ENCODE measurements at places on chromosomes 6 and 20.

DNA sequence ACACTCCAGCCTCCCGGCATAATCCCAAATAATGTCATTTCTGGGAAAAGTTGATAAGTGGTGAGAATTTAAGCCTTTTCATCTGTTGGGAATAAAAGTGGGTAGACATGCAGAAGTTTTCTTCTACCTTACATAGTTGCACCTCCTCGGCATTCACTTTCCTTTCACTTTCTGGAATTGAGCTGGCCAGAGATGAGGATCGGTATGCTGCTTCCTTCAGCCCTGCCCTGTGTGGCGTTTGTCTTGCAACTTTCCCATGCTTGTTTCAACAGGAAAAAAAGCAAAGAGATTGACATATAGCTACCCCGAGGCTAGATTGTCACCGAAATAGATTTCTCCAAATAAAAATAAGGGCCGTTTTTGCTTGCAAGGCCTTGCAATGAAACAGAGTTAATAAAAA lies 65.8 kb upstream of the JAG1 start:
- DNase-seq = no peak

DNA sequence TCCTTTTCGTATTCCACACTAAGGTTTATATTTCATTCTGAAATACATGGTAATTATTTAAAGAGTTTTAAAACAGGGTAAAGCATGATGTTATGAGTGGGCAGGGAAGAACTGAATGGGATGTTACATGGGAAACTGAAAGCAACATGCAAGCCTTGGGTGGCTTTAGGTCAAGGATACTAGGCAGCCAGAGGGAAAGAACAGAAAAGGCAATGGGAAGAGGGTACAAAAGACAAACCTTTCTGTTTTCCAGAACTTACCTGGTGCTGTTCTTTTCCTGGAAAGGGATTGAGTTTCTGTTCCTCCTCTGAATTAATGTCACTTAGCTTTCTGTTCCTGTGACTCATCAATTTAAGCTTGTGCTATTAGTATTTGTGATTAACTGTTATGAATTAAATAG lies 71.2 kb upstream of the SMIM8 start:
- no peak for DNase-seq

DNA sequence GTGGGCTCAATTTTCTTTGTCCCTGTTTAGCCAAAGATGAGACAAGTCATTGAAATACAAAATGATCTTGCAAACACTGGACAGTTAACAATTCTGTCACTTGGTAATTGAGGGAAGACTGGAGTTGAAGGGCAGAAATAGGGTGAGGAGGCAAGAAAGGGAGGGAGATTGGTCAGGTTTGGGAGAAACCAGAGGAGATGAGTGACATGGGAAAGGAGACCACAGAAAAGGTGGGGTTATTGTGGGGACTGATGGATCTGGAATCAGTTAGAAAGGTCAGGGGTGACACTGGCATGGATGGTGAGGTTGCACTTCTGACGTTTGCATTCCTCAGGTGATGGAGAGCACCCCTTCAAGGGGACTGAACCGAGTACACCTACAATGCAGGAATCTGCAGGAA lies 693 bp downstream of the GTF2H4 start:
- no peak for DNase-seq

DNA sequence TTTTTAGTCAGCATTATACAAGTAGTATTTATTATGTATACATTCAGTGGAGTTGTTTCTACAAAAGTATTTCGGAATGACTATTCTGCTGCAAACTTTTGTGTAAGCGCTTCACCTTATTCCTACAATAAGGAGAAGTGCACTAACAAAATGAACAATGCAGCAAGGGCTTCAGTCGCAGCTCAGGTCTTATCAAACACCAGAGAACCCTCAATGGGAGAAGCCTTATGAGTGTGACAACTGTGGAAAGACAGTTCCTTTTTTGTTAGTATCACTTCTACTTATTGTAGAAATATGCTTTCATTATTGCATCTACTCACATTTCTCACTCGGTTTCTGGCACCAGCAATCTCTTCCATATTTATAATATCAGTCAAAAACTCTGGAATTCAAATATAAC lies 18.8 kb downstream of the ZKSCAN3 start:
- DNase-seq = no peak

GRCh38 chr20:38892091-38892981 lies 33.9 kb upstream of the FAM83D start:
- DNase-seq = no peak

GRCh38 chr6:154930451-154930851 lies 64.7 kb upstream of the TIAM2 start:
- no peak for DNase-seq

DNA sequence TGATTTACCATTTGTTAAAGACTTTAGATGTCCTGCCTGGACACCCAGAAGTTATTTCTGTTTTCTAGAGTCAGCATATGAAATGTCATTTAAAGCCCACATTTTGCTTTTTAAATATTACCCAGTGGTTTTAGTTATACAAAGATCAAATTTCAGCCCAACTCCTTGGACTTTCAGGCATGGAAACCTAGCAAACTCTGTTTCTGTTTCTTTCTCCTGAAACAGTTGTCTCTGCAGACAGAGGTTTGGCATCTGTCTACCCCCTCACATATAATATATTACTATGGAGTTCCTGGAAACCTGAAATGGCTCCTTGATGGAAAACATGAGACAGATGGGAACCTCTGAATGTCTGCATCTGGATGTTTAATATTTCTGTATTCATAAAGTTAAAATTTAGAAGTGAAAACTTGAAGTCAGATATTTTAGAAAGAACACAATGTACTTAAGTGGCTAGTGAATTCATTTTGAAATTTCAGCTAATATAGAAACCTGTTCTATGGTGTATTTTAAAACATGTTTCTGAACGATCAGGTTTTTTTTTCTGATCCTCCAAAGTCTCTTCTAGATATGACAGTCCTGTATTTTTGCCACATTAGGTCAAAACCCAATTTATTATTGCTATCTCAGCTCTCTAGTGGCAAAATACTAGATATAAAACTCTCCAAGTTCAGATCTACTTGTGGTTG lies 743.3 kb downstream of the CD109 start:
- no peak for DNase-seq

GRCh38 chr6:152948150-152948768 lies 34.6 kb downstream of the FBXO5 start:
- DNase-seq = no peak

DNA sequence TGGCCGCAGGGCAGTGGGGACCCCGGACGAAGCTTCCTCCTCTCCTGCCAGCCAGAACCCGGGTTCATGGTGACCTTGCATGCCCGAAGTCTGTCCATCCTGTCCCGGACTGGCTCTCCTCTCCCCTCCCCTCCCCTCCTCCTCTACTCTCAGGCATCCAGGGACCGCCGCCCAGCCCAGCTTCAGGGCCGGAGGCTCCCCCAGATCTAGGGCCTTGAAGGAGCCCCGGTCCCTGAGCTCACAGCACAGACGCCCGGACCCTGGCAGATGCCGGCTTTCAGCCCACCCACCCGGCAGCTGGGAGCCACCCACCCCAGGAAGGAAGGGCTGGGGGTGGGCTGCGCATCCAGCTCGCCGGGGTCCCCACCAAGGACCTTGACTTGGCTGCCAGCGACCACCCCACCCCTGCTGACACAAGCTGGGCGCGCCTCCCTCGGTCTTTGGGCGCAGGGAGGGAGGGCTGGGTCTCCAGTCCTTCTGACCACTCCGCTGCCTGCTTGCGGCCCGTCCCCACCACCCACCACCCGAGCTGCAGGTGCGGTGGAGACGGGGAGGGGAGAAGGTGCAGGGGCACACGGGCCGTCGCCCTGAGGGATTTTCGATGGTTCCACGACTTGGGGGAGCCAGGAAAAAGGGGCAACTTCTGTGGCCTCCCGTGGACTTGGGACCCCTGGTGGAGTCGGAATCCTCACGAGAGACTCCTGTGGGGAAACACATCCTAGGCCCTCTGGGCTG lies 5.8 kb upstream of the ABHD16B start:
- no peak for DNase-seq

- no peak for DNase-seq
Measured at GRCh38 chr6:219019-219570, 73.2 kb upstream of the DUSP22 start.
